ENCODE measurements at places on chromosomes 11 and 22. TPM values are rescaled to one million over a fixed set of nuclear protein-coding genes. Genes with fewer than 3 reads are reported as not detected.

DNA sequence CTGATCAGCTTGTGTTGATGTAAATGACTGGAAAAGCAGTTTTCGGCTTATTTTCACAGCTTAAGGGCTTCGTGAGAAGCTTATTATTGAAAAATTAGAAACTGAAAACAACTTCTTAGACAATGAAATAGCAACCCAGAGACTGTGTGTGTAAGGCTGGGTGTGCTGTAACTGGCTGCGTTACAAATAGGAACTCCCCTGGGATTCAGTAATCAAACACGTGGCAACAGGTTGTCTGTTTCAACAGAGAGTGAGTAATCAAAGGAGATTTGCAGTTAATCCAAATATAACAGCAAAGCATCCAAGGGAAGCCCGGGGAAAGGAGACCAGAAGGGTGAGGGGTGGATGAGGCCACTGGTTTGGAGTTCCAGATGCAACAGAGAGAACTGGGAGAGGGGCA, 19.2 kb downstream of the NTM start:
- ATAC-seq = no peak

DNA sequence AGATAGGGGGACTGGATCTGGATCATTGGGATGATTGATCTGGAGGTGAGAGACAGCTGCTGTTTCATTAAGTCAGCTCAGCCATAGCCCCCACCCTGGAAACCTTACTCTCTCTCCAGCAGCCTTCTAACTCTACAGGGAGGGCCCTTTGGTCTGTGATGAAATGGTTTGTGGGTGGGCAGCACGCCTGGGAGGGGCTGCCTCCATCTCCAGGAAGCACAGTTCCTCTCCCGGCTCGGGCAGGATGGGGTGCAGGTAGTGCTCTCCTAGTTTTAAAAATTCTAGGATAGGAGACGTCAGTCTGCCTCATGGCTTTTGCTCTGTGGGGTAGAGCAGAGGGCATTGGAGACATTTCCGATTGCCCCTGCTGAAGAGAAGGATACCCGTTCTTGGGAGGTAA, 89.7 kb downstream of the CEP164 start:
- no peak for ATAC-seq

The ESAM gene
- 17.6 TPM for total RNA-seq

The IL17REL gene
- total RNA-seq = not detected

GRCh38 chr22:17114898-17115235, 6.3 kb downstream of the TMEM121B start:
- ATAC-seq = no peak

GRCh38 chr11:6633422-6634408, 14.5 kb upstream of the TPP1 start:
- no peak for ATAC-seq

GRCh38 chr11:7570938-7571521, 57.2 kb downstream of the PPFIBP2 start:
- ATAC-seq = no peak

The PIWIL4 gene
- 8.5 TPM for total RNA-seq

GRCh38 chr11:70548976-70549375, 150.6 kb downstream of the CTTN start:
- ATAC-seq = no peak

The CSNK2A3 gene
- 1.4 TPM for total RNA-seq

- peak; percentile 51 for ATAC-seq
These were observed 11.9 kb upstream of the MDK start for GRCh38 chr11:46369458-46370152.

The ZDHHC8 gene
- 17.9 TPM for total RNA-seq

The ATG2A gene
- 27.2 TPM for total RNA-seq

The TMA7B gene
- not detected for total RNA-seq

DNA sequence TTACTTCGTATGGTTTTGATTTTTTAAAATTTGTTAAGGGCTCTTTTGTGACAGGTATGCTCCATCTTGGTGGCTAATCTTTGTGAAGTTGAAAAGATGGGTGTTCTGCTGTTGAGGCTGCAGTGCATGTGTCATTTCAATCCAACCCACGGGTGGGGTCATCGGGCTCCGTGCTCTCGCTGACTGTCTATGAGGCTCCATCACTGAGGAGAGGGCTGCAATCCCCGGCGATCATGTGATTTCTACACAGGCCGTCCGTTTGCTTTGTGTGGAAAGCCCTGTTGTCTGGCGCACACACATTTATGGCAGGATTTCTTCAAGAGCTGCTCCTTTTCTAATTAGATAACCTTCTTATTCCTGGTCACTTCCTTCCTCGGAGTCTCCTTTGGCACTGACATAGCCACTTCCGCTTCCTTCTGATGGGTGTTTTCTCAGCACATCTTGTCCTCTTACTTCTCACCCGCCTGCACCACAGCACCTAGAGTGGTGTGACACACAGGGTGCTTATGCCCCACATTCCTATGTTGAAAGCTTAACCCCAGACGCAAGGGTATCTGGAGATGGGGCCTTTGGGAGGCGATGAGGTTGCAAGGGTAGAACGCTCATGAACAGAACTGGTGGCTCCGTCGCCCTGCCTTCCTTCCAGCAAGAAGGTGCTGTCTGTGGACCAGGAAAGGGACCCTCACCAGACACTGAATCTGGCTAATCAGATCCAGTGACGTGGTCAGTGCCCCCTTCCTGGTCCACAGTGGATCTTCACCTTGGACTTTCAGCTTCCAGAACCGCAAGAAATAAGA, 9.4 kb downstream of the MOB2 start:
- ATAC-seq = no peak

GRCh38 chr11:43135966-43136534, 175.7 kb upstream of the API5 start:
- ATAC-seq = no peak

The GGT1 gene
- total RNA-seq = 0.47 TPM

The PHETA2 gene
- 19.1 TPM for total RNA-seq

GRCh38 chr22:38204784-38205183, 3.0 kb downstream of the MAFF start:
- no peak for ATAC-seq

- no peak for ATAC-seq
These were observed 18.2 kb downstream of the C11orf91 start for GRCh38 chr11:33682446-33682845.

The TMEM135 gene
- 14.8 TPM for total RNA-seq

The ZFTA gene
- 28.4 TPM for total RNA-seq

- no peak for ATAC-seq
These were observed 12.7 kb upstream of the CD44 start for GRCh38 chr11:35126000-35126878.

DNA sequence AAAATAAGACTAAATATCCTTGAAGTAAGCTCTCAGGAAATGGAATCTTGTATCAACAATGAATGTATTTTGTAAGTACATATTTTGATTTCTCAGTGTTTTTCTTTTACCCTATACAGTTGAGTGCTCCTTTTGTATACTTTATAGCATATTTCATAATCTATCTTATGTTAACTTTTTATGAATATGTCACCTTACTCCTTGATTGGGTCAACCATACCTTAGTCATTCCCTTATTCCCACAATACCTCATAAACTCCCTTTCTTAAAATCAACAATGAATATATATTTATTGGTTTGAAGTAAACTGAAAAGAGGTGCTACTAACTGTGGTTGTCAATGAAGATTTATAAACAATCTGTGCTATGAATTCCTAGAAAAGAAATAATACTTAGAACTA, 686.2 kb downstream of the METTL15 start:
- ATAC-seq = no peak

DNA sequence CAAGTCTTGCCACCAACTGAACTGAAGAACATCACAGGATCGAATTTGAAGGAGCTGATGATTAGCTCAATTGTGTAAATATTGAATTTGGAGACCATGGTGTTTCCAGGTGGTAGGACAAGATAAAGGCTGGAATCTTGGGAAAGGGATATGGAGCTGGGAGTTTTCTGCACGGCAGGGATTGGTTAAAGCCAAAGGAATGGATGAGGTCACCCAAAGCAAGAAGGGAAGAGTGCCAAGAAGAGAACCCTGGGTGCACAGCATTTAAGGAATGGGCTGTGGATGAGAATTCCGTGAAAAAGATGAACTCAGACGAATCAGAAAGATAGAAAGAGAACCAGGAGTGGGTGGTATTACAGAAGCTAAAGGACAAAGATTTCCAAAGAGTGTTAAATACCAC, 29.4 kb upstream of the RRAS2 start:
- ATAC-seq = no peak

DNA sequence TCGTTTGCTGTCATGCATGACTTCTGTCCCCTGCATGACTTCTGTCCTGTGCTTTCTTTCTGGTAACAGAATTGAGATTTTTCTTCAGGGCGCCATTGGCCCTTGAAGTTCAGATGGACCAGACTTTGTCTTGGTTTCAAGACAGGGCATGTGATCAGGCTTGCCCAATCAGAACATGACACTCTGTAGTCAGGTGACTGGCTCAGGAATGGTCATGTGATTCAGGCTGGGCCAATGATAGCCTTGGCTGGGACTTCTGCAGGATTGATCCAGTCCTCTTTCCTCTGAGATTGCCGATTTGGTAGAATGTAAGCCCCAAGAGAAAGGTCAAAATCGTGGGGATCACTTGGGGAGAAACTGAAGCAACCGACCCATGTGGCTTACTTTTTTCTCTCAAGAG, 90.5 kb upstream of the ALX4 start:
- ATAC-seq = no peak
